Ammon's horn (tissue), 1 donor: ENCODE measurements at places on chromosomes 2 and 18.

- DNase-seq: no peak
Measured at GRCh38 chr2:68309426-68309825, 10.3 kb downstream of the CNRIP1 start.

DNA sequence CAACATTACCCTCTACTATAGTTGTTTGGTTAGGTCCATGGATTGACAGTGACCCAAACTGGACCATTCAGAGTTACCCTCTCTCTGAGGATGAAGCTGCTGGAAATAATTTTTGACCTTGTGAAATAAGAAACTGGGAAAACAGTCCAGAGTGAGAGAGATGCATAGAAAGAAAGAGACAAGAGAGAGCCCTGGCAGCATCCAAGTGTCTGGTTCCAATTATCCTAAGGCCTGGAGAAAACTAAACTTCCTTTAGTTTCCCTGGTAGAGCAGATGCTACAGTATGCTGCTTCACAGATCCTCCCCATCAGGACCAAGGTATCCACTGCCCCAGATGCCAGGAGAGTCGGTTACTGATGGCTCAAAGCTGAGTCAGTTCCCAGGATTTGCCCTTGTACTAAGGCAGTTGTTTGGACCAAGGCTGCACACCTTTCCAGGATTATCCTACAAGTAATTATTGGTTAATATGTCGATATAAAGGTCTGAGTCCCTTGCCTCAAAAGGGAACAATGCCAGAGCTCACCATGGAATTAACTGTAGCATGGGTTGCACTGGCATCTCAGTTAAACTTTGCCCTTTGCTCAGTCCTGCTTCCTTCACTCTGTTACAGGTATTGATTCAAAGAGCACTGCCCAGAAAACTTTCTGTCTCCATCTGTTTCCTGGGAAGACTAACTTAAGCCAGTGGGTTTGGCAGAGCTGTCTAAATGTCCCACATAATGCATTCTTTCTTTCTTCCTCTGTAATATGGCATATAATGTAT, 14.6 kb upstream of the CHN1 start:
- no peak for DNase-seq

- DNase-seq: no peak
Measured at GRCh38 chr18:54268751-54269150, 566 bp upstream of the POLI start.

- DNase-seq: no peak
Measured at GRCh38 chr2:239009589-239009961, 161.7 kb downstream of the TWIST2 start.

DNA sequence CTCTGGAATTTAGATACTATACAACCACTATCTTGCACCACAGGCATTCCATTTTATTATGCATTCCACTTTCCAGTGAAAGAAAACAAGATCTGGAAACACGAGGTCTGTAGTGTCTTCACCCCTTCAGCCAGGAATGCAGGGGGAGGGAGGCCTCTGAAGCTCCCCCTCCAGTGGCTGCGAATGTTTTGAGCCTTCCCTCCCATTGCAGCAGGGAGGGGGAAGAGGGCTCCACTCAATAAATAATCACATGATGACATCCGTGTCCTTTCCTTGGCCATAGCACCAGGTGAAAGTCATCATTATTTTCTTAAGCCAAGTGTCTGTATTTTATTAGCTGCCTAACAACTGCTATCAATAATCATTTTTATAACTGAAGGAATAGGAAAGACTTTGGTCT, 38.6 kb downstream of the ALPK2 start:
- DNase-seq: no peak

DNA sequence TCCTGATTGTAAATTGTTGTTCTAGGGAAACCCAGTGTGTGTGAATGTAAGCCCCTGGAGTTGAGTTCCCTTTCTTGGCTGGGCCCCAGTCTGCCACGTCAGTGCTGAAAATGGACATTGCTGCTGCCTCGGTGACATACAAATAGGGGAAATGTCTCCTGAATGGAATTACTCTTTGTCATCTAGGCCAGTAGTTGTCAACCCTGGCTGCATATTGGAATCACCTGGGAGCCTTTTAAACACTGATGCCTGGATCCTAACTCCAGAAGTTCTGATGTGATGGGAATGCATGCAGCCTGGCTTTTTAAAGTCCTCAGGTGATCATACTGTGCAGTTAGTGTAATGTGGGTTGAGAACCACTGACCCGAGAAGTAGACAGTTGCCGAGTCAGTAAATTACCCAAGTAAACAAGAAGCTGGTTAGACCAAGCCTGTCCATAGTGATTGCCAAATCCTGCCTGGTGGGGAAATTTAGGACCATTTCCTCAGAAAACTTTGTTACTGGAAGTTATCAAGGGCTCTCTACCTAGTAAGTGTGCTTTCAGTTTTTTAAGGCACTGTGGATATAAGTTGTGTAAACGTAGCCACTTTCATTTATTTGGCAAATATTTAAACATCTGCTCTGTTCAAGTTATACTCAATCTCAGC, 27.6 kb upstream of the IL1R1 start:
- no peak for DNase-seq

- no peak for DNase-seq
Measured at GRCh38 chr2:198890490-198890889, 567.2 kb downstream of the SATB2 start.

DNA sequence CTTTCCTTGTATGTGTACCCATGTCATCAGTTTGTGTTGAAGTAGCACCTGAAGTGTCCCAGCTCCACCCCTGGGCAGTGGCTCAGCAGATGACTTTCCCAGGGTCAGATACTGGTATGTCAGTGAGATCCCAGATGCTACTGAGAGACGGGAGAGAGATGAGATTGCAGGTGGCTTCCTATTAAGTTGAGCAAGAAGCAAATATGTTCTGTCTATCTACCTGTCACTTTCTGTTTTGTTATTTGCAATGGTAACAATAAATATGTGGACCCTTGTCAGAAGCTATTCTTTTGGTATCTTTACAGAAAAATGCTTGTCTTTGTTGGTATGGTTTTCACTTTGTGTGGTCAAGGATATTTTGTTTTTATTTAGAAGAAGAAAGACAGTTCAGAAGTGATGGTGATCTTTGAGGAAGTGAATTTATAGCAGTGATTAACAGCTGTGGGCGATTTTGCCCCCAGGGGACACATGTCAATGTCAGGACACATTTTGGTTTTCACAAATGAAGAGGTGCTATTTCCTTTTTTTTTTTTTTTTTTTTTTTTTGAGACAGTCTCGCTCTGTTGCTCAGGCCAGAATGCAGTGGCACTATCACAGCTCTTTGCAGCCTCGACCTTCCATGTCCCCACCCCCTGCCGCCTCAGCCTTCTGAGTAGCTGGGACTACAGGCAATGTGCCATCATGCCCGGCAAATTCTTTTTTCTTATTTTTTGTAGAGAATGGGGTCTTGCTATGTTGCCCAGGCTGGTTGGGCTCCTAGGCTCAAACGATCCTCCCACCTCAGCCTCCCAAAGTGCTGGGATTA, 21.4 kb downstream of the MGAT5 start:
- DNase-seq: no peak

DNA sequence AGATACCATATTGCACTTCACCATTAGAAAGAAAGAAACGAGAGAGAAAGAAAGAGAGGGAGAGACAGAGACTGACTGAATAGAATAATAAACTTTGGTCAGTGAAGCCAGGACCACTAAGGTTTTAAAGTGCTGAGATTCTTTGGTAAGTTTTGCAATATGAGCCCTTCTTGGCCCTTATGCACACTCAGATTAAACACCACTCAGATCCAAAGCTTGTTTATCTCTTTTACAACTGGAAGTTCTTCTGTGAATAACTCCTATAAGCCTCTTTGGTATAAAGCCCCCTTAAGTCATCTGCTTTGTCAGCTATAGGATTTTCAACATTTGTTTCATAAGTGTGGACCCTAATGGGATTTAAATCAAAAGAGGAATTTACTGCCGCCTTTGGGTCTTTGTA, 40.8 kb downstream of the PID1 start:
- DNase-seq: no peak

GRCh38 chr18:78978349-78979055, 1.1 kb upstream of the SALL3 start:
- DNase-seq: no peak

DNA sequence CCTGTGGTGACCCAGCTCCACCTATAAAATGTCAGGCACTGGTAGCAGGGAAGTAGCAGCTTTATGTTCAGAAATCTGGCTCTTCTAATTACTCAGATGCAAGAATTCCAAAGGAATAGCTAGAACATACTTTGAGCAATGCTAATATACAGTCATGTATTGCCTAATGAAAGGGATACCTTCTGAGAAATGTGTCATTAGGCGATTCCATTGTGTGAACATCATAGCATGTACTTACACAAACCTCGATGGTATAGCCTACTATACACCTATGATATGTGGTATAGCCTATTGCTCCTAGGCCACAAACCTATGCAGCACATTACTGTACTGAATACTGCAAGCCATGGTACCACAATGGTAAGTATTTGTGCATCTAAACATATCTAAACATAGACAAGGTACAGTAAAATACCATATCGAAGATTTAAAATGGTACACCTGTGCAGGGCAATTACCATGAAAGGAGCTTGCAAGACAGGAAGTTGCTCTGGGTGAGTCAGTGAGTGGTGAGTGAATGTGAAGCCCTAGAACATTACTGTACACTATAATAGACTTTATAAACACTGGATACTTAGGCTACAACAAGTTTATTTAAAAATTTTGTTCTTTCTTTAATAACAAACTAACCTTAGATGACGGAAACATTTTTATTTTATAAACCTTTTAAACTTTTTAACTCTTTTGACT, 50.3 kb upstream of the ETAA1 start:
- no peak for DNase-seq

GRCh38 chr18:50671376-50671775, 111.5 kb downstream of the MAPK4 start:
- no peak for DNase-seq

DNA sequence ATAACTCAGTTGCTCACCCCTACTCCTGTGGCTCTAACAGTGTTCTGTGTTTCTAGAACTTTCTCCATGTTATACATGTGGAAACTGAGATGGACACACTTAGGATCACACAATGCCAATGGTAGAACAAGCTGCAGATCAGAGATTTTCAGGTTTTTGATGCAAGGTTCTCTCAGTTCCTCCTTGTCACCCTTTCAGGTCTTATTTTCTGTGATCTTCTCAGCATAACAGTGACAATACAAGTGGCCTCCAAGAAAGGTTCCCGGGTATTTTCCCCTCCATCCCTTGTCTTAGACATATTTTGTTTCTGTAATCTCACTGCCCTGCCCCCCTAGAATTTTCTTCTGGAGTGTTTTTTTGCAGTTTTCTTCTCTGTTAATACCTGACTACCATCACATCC, 6.2 kb upstream of the MGAT5 start:
- DNase-seq: no peak

DNA sequence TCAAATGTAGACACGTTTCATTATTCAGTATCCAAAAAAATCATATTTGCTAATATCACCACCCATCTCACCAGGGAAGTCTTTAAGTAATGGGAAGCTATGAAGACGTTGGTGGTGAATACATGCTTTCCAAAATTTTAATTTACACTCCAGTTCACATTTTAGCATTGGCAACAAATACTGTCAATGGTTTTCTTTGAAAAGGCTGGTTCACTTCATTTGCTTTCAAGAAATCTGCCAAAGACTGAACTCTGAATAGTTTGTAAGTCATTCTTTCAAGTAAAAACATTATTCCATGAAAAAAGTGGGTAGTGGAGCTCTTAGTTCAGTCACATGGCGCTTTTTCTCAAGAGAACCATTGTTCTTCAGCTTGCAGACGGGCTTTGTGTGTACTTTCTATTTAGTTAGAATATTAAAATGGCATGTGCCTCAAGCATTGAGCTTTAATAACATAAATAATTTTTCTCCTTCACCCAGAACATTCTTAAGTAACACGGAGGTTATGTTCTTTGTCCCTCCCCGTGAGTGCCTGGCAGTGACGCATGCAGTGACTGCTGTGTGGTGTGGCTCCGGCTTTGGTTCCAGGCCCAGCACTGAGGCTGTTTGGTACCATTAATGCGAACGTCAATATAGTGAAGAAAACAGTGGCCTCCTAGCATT, 300.0 kb upstream of the HDAC4 start:
- DNase-seq: peak; percentile 72

DNA sequence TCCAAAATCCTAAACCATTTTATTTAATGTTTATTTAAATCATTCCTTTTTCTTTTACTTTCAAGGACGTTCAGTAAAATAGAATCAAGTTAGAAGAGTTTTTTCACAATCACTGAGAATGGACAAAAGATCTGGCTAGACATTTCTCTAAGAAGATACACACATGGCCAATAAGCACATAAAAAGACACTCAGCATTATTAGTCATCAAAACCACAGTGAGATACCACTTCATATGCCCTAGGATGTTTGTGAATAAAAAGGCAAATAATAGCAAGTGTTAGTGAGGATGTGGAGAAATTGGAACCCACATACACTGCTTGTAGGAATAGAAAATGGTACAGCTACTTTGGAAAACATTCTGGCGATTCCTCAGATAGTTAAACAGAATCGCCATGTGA, 76.1 kb downstream of the RHBDD1 start:
- no peak for DNase-seq

GRCh38 chr2:235663875-235664274, 170.0 kb downstream of the AGAP1 start:
- DNase-seq: peak; percentile 61
